ENCODE measurements at places on chromosomes 12 and 14.

- ATAC-seq: no peak
These were observed 291.8 kb downstream of the TMEM121 start for GRCh38 chr14:105817971-105818711.

DNA sequence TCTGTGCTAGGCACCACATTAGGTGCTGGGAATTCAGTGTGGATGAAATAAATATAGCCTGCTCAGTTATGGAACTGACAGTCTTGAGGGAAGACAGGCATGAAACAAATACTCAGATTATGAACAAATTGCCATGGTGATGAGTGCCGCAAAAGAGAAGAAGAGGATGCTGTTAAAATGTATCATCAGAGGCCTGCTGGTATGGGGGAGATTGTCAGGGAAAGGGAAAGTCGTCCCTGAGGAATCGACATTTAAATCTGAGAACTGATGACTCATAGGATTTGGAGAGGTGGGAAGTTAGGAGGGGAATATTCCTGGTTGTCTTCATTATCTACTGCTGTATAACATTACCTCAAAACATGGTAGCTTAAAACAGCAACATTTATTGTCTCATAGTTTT, 42.0 kb downstream of the PPP1R36 start:
- no peak for ATAC-seq

DNA sequence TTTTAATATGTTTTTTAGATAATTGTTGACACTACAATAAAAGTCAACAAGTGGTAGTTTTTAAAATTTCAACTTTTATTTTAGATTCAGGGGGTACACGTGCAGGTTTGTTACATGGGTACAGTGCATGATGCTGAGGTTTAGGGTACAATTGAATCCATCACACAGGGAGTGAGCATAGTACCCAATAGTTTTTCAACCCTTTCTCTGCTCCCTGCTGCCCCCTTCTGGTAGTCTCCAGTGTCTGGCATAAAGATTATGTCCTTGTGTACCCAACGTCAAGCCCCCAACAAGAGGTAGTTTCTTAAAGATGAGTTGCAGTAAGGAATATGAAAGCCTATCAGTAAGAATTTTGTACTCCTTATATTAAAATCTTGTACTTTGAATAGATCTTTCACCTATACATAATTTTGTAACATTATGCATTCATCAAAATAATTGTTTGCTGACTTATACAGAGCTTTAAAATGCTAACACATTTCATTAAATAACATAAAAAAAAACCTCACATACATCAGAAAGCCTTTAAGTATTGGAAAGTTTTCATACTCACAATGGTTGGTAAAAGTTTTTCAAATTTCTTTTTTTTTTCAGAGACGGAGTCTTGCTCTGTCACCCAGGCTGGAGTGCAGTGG, 5.4 kb upstream of the RALGAPA1 start:
- no peak for ATAC-seq

DNA sequence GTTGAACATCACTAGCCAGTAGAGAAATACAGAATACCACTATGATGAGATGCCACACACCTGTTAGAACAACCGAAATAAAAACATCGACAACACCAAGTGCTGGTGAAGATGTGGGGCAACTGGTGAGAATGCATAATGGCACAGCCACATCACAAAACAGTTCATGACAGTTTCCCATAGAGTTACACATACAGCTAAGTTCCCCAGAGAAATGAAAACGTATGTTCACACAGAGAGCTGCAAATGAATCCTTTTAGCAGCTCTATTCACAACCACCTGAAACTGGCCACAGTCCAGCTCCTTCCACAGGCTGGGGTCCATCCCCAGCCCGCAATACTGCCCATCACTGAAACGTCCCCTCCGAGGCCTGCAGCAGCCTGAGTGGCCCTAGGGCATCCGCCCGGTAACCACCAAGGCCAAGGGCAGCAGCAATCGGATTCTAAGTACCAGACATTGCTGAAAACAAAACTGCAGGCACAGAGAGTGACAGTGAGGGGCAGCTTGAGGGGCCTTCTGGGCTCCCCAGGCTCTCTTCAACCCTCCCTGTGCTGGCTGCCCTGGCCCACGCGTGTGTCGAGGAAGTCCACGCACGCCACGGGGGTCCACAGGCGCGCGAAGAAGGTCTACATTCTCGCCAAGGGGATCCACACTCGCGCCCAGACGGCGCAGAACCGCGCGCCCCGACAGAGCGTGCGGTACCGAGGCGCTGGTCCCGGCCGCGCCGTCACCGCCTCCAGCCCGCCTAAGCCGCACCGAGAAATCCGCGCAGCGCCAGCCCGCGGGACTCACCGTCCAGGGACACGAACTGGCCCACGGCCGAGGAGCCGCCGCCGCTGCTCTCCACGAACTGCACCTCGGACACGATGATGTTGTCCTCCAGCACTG, 903 bp downstream of the BRF1 start:
- ATAC-seq: peak; percentile 13

Measured in gastroesophageal sphincter (tissue), 4 donors.